ENCODE measurements at places on chromosomes 16 and 17.

DNA sequence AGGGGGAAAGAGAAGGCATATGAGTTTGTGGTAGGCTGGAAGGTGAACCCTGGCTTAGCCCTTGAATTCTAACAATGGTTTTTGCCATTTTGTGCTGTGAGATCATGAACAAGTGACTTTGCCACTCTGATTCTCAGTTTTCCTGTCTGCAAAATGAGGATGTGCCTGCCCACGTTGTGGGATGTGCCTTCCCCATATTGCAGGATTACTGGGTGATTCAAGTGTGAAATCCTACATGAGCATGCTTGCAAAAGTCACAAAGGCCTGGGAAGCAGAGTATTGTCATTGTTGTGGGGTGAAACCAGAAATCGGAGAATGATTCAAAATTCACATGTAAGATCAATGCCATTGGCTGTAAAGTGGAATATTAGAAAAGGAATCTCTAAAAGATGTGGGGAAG, 28.6 kb upstream of the TVP23A start:
- no peak for DNase-seq

DNA sequence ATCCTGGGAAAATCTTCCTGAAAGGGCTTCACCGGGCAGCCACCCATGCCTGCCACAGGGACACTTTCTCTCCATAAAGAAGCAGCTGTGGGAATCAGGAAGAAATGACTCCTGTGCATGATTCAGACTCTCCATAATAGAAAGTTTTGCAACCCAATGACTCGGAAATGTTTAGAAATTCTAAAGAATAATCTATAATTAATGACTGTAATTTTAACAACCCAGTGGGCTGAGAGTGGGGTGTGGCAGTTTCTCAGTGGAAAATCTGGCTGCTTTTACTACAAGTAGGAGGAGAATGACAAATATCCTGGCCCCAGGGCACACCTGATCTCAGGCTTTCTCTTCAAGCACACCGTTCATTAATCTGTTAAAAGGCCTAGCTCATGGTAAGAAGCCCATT, 25.7 kb downstream of the IRF8 start:
- DNase-seq, result no peak

DNA sequence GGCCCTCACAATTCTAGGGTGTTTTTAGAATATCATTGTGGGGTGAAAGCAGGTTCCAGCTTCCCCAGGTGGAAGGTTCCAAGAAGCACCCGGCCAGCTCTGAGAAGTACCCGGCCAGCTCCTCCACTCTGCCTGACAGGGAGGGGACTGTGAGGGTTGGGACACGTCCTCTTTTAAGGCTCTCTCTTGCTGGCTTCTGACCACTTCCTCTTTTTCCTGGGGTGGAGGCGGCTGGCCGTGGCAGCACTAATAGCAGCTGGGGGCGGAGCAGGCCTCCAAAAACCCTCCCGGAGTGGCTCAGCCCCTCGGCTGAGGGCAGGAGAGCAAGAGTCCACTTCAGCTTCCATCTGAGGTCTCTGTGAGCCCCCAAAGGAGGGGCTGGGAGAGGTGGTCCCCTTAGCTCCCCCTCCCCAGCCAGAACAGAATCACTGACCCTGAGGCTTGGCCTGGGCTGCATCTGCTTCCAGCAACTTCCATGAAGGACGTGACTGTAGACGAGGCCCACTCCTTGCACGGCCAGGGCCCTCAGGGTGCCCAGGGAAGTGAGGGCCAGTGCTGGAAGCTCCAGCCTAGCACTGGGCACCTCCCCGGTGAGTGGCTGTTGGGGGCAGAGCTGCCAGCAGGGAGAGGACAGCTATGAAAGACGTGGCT, 26.7 kb upstream of the PLCG2 start:
- no peak for DNase-seq

DNA sequence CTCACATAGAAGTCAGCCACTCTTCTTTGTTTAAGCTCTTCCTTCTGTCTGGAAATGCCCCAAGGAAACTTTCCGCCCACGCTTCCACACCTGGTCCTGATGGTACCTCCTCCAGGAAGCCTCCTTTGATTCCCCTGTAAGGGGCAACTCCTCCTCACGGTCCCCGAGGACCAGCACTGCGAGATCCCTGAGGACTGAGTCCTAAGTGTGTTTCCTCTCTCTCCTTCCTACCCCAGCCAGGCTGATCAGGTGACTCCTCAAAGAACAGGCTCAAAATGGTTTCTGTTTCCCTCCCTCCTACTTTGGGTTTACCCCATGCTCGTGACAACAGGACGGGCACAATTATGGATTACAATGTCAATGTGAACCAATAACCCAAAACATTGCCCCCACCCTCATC, 63.0 kb upstream of the MED9 start:
- no peak for DNase-seq

- DNase-seq, result no peak
Observed at GRCh38 chr16:75196836-75197235, 10.1 kb downstream of the CTRB2 start.

DNA sequence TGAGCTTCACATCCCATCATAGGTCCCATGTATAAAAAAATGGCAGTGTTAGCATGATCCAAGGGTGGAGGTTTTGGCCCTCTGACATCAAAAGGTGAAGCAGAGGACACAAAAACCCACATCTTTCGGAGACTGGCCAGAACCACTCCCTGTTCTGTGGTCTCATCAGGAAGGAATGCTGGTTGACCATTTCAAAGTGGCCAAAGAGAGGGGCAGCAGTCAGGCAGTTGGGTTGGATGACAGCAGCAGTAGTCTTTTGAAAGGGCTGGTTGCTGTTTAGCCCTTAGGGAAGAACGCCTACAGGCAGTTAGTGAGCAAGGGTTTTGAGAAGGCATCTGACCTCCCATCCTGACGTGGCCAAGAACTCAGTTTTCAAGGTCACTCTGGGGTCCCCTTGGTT, 40.5 kb downstream of the LCMT1 start:
- no peak for DNase-seq

- no peak for DNase-seq
Observed at GRCh38 chr16:75026892-75027391, 28.1 kb downstream of the ZNRF1 start.

DNA sequence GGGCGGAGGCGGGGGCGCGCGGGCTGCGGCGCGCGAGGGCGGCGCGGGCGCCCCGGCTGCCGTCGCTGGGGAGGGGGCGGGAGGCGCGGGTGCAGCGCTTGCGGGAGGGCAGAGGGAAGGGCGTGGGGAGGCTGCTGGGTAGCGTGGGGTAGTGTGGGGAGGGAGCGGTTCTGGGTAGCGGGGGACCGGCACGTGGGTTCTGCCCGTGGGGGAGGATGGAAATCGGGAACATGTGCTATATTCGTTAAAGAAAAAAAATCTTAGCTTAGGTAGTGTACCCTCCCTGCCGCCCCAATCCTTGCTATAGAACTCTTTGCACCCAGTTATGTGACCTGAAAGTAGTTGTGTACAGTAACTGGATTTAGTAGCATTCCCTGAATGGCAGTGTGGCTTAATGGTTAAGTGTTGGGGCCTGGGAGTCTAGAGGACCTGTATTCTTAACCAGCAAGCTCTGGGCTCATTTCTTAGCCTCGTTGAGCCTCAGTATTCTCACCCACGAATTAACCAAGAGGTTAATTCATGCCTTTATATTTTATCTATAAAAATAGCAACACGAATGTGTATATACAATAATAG, 646 bp downstream of the RABEP1 start:
- no peak for DNase-seq
